Subcutaneous adipose tissue (tissue), 4 donors: ENCODE measurements at places on chromosomes 2 and 18. TPM values are rescaled to one million over a fixed set of nuclear protein-coding genes. Genes with fewer than 3 reads are reported as not detected.

POTEF gene
- not detected for total RNA-seq

RIT2 gene
- total RNA-seq: not detected

VWC2L gene
- total RNA-seq: not detected

REG3A gene
- total RNA-seq: not detected

REG3G gene
- total RNA-seq: not detected

CCDC74B gene
- 2.1 TPM for total RNA-seq

TNFRSF11A gene
- total RNA-seq: 7.2 TPM

ZNF397 gene
- total RNA-seq: 37.1 TPM

FRZB gene
- 8.1 TPM for total RNA-seq

DTNA gene
- total RNA-seq: 28.7 TPM

ZNF396 gene
- 2.7 TPM for total RNA-seq

POTEC gene
- total RNA-seq: not detected

SIX3 gene
- total RNA-seq: not detected

NXPH2 gene
- total RNA-seq: not detected

GAREM1 gene
- total RNA-seq: 40.9 TPM

SERPINB10 gene
- not detected for total RNA-seq

ABCG8 gene
- not detected for total RNA-seq

BIRC6 gene
- total RNA-seq: 147 TPM

UGT1A10 gene
- total RNA-seq: not detected

VSNL1 gene
- not detected for total RNA-seq

UGT1A1 gene
- total RNA-seq: not detected

SP100 gene
- 132 TPM for total RNA-seq

DSC3 gene
- 1.1 TPM for total RNA-seq

ABCG5 gene
- not detected for total RNA-seq

CCL20 gene
- not detected for total RNA-seq

ZAP70 gene
- total RNA-seq: 3.1 TPM

MYOM1 gene
- total RNA-seq: 3.7 TPM

RAB27B gene
- 0.88 TPM for total RNA-seq

SP5 gene
- total RNA-seq: not detected

SCYGR8 gene
- not detected for total RNA-seq

STK11IP gene
- total RNA-seq: 10.3 TPM

NDUFAF7 gene
- total RNA-seq: 22.9 TPM
